ENCODE measurements at places on chromosomes 1 and 21.
A peak's percentile ranks its signal among the peaks of the same experiment; 100 is the strongest.

DNA sequence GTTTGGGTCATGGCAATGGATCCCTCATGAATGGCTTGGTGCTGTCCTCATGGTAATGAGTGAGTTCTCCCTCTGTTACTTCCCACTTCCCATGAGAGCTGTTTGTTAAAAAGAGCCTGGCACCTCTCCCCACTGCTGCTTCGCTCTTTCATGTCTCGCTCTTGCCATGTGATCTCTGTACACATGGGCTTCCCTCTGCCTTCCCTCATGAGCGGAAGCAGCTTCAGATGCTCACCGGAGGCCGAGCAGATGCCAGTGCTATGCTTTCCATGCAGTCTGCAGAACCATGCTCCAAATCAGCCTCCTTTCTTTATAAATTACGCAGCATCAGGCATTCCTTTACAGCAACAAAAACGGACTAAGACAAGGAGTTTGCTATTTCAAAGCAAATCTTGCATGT, 14.9 kb upstream of the GNPAT start:
- DNase-seq = no peak

- no peak for DNase-seq
Measured at GRCh38 chr1:30536530-30536929, 186.9 kb downstream of the MATN1 start.

GRCh38 chr1:220527279-220527907, 543 bp upstream of the MARK1 start:
- DNase-seq = peak; percentile 50

- DNase-seq = no peak
Measured at GRCh38 chr21:37412603-37413360, 46.2 kb downstream of the DYRK1A start.

DNA sequence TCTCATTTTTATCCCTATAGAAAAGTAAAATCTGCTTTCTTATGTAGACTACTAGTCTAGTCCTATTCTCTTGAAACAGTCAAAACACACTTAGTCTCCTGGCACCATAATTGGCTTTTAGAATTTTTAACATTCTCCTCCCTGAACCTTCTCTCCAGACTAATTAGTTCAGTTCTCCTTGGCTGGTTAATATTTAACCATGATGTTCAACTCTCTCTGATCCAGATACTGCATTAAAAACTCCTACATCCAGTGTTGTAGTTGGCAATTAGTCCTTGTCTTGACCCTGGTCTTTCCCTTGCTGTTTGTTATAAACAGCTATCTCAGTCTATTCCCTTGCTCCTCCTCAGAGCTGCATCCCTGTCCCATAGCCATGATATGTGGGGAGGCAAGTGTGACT, 422.9 kb upstream of the BEND5 start:
- no peak for DNase-seq

- no peak for DNase-seq
Measured at GRCh38 chr1:42974767-42975437, 16.2 kb upstream of the SLC2A1 start.

DNA sequence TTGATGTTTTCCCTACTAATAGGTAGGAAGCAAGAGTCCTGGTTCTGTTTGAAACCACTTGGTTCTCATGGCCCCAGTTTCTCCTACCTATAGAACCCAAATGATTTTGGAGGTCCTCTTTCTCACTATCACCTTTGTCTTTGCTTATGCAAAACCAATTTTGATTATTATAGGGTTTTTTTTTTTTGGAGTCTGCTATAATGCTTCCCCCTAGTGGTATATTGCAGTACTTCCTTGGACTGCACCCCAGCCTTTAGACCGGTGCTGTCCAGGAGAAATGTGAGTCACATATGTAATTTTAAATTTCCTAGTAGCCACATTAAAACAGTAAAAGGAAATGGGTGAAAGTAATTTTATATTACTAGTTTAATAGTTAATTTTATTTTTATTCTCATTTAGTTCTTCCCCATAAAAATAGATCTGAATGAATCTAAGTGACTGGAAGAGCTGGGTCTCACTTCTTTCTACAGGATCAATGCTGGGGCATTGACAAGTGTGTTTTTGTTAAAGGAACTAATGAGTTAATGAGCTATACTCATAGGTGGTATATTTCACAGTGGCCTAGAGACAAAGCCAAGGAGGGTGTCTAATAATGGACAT, 10.6 kb downstream of the FCMR start:
- DNase-seq = peak; percentile 81

- no peak for DNase-seq
Measured at GRCh38 chr1:192284927-192285326, 31.9 kb upstream of the RGS21 start.

GRCh38 chr1:112253366-112253765, 142.6 kb upstream of the CTTNBP2NL start:
- no peak for DNase-seq

GRCh38 chr1:203078478-203078877, 7.3 kb downstream of the MYOG start:
- no peak for DNase-seq

GRCh38 chr21:41054018-41054578, 113.9 kb upstream of the BACE2 start:
- no peak for DNase-seq

GRCh38 chr1:217535601-217536377, 95.1 kb downstream of the GPATCH2 start:
- DNase-seq = no peak

DNA sequence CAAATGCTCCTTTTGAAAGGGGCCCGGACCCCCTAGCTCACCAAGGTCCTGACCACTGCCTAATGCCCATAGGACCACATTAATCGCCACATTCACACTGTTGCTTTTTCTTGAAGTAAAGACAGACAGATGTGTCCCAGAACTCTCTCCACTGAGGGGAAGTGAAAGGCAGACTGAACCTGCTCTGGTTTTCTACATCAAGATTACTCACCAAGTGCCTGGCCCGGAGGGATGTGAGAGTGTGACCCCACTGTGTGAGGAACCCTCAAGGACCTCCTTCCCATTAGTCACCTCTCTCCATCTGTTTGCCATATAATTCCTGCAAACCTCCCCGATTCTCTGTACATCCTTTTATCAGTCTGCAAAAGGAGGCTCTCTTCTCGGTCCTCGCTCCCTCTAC, 381.5 kb downstream of the OMA1 start:
- DNase-seq = no peak

GRCh38 chr1:110749960-110750359, 75.2 kb upstream of the KCNA3 start:
- DNase-seq = no peak

GRCh38 chr1:8937701-8938100, 8.0 kb upstream of the CA6 start:
- no peak for DNase-seq

- DNase-seq = no peak
Measured at GRCh38 chr1:172069534-172069933, 228.2 kb downstream of the DNM3 start.

DNA sequence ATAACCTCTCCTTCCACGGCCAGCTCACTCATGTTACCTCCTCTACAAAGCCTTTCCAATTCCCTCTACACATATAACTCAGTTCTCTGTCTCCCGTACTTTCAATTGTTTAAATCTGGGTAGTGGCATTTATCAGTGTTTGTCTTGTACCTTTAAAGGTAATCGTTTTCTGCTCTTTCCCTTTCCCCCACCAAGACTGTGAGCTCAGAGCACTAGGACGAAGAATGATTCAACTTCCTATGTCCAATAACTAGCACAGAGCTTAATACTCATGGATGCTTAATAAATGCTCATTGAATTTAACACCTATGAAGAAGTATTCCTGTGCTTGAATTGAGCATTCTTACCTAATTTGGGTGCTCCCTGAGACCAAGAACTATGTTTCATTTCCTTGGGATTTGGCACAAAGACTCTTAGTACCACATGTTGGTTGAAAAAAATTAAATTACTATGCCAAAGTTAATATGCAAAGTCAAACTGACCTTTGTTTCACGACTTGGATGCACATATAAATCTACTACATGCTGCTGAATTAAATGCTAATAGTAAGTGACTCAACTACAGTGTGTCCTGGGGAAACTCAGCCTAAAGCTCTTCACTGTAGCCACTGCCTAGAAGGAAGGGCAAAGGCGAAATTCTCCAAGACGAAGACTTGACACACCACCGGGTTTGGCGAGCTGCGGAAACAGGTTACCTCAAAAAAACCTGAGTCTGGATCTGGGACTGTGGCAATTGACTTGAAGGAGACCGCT, 30.6 kb upstream of the C1orf185 start:
- DNase-seq = peak; percentile 35

DNA sequence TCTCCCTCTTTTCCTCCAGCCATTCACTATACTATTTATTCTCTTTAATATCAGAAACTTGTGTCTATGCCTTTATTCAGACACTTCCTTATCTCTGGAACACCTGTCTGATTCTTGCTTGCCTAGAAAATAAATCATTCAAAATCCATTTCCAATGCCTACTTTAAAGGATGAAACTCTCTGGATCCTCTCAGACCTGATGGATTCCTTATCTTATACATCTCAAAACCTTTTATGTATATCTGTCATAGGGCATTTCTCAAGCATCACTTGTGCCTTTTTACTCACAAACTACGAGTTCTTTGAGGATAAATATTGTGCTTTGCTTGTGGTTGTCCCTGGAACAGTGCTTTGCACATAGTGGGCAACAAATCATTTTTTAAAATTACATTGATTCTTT, 3.8 kb upstream of the ATP6V1G3 start:
- no peak for DNase-seq

GRCh38 chr1:174217248-174217647, 57.9 kb downstream of the RABGAP1L start:
- no peak for DNase-seq

GRCh38 chr1:203133970-203134725, 6.6 kb downstream of the ADORA1 start:
- no peak for DNase-seq

GRCh38 chr1:41282679-41283317, 40.7 kb upstream of the SCMH1 start:
- peak; percentile 72 for DNase-seq

DNA sequence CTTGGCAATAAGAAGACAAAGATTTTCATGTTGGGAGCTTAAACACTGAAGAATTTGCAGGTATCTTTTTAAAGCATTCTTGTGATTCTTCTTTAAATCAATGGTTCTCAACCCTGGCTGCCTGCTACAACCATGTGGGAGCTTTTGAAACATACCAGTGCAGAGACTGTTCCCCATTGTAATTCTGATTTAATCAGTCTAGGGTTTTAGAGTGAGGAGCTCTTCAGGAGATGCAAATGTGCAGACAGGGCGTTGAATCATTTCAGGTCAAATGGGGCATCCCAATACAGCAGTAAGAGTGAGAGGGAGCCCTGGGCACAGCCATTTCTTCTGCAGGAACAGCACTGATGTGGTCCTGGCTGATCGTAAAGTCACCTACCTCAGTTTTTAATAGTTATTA, 24.3 kb downstream of the KCNJ6 start:
- DNase-seq = no peak

DNA sequence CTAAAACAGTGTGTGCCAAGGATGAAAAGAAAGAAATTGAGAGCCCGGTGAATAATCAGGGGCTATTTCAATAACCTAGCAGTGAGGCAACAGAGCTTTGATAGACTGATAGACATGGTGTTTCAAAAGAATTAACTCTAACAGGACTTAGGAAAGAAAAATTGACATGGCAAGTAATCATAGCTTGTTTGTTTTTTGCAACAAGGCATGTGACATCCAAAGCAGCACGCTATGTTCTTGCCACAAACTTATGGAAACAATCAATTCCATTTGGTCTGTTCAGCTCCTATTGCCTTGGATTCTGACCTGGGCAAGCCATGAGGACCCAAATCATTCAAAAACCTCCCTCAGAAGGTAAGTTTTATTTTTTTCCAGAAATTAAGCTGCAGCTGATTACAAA, 608.5 kb downstream of the SMYD3 start:
- no peak for DNase-seq

GRCh38 chr1:209249280-209249670, 334.2 kb upstream of the CAMK1G start:
- DNase-seq = no peak

- DNase-seq = no peak
Measured at GRCh38 chr1:78408192-78408591, 82.6 kb upstream of the PTGFR start.

Measured in activated CD4-positive, alpha-beta T cell treated with anti-CD3 and anti-CD28 coated beads, Interleukin-2, amount 10 ng/mL, durations not matched to agents 24 days and 14 days (primary cell).